Stimulated activated CD4-positive, alpha-beta T cell treated with anti-CD3 and anti-CD28 coated beads, TNF-alpha, amount 100 ng/mL, for 4 hours (primary cell): ENCODE measurements at places on chromosomes 1 and 21.
A peak's percentile ranks its signal among the peaks of the same experiment; 100 is the strongest.

DNA sequence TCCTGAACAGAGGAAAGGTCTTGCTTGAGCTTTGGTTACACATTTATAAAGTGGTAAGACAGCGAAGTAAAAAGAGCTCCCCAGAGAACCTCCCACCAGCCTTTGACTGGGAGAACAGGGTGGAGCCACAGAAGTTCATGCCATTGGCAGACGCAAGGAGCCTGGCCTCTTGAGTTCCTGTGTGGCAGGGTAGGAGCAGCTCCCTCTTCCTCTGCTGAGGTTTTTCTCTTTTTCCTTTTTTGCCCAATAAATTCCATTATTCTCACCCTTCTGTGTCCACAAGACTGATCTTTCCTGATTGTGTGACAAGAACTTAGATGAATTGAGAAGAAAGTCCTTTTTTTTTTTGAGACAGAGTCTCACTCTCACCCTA is 4.3 kb downstream of the THEM4 start:
- DNase-seq: peak; percentile 43

DNA sequence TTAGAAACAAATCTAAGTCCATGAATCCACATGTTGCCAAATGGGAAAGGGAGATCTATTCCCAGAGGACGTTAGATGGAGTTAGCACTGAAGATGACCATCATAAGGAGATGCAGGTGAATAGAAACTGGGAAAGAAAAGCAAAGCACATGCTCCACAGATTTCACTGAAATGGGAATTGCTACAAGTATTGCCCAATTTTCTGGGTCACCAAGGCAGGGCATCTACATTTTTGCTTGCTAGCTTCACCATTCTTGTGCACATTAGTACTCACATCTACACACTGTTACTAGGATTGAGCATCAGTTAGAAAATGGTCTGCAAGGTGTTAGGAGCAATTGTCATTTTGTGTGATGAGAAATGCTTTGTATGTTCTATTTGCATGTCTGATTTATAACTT is 99.1 kb downstream of the JAK1 start:
- DNase-seq: no peak

- no peak for DNase-seq
Measured at GRCh38 chr1:113434874-113435175, 44.5 kb downstream of the MAGI3 start.

DNA sequence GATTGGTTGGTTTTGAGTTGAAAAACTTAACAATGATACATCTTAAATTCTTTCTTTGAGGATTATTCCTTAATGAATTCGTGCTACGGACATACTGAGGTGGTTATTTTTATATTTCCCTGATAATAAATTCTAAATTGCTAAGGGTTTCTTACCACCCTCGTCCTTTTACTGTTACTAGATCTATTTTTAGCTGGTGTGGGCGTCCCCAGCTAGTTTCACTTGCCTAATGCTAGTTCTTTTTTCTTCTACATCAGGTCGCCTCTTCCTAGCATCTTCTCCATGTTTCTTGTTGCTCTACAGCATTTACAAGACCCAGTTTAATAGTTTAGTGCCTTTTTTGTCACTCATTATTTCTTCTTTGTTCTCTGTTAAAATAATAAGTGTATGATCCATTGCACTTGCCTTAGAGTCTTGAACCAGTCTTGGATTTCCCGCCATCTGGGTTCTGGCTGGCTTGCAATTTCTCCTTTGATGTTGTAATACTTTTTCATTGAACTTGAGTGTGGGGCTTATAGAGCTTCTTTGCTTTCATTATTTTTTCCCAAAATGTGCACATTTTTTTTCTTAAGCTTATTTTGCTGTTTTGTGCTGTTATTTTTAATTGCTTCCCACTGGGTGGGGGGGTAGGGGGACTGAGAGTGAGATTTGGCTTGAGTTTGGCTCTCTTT is 677 bp upstream of the HSD11B1 start:
- no peak for DNase-seq

DNA sequence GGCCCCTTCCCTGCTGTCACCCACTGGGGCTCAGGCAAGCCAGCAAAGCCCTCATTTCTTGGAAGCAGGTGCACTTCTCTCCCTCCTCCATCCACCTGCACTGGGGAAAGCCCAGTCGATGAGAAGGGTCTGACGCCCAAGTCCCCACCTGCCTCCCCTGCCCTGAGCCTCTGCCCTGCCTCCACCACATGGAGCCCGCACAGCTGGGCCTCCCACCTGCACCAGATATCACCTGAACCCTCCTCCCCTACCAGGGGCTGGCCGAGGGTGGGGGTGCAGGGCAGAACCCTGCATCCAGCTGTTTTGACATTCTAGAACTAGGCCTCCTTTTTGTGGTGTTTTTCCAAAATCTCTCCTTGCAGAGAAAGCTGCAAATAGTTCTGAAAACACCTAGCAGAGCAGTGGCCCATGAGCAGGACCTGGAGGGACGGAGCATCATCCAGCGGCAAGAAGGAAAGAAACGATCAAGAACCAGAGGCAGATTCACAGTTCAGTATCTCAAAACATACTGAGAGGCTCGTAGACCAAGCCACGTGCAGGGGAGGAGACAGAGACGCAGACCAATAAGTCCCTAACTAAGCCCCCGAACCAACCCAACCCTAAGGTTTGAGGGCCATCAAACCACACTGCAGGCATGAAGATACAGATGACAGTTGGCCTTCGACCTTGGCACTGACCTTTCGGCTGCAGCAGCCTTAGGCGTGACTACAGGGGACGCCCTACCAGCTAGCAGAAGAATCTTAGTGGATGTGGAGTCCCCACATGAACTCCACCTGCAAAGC is 16.7 kb downstream of the CHD5 start:
- no peak for DNase-seq

- no peak for DNase-seq
Measured at GRCh38 chr1:9435153-9435636, 104.1 kb upstream of the SLC25A33 start.

DNA sequence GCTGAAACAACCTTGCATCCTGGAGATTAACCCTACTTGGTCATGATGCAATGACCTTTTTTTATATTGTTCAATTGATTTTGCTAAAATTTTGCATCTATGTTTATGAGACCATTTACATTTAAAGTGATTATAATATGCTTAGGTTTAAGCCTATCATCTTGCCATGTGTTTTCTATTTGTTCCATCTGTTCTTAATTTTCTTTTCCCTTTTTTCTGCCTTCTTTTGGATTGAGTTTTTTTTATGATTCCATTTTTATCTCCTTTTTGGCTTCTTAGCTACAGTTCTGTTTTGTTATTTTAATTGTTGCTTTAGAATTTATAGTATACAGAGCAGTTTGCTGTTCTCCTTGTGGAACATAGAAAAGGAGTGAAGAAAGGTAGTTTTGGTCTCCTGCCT is 385.1 kb upstream of the USP24 start:
- DNase-seq: no peak

GRCh38 chr1:165344198-165344597 is 12.3 kb downstream of the LMX1A start:
- DNase-seq: no peak

- peak; percentile 99 for DNase-seq
Measured at GRCh38 chr1:18956193-18957135, at the start of gene IFFO2. Gene IFFO2 (minus strand): TSS chr1:18956676. CDS start chr1:18956332, 344 bp downstream.

GRCh38 chr21:35485364-35485763 is 436.3 kb upstream of the RUNX1 start:
- no peak for DNase-seq

DNA sequence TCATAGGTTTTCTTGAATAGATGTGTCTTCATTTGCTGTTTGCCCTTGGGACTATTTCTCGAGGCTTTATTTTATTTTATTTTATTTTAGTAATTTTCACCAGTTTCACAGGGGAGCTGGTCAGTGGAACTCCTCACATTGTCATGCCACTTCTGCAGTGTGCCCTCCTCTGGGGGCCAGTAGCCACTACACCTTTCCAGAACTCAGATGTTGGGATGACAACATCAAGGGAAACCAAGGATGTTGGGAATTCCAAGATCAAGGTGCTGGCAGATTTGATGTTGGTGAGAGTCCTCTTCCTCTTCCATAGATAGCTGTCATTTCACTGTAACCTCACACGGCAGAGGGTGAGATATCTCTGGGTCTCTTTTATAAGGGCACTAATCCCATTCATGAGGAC is 35.5 kb downstream of the SLC26A9 start:
- DNase-seq: no peak

DNA sequence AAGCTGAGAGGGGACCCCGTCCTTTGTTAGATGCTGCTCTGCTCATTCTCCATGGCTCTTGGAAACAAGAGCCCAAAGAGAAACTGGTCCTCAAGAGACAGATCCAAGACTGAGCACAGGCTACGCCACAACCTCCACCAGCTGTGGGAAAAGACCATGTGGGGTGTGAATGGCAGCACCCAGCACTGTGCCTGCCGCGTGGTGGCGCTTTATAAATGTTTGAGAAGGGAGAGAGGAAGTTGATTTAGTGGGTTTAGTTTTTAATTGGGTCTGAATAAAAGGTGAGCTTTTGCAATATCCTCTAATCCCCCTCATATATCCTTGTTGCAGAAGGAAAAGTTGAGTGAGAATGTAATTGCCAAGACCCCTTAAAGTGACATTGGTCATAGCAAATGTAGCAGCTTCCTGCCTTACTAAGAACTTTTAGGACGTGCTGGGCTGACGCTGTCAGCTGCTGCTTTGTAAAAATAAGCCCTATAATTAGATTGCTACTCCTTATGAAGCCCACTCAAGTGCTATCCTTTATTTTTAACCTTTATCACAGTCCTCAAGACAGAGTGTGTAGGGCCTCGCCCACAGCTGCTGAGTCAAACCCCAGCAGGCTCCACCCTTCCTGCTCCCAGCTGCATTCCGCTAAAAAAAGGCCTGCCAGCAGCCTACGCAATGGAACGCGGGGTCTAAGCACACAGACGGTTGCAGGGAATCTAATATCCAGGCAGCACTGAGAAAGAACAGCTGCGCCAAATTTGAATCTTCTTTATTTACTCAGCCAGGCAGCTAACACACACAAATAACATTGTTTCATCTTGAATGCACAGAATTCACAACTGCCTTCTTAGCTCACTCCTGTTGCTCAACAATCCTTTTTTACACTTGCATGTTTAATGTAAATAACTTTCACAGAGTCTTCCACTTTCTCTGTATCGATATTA is 47.4 kb upstream of the PRDX6 start:
- DNase-seq: peak; percentile 21

DNA sequence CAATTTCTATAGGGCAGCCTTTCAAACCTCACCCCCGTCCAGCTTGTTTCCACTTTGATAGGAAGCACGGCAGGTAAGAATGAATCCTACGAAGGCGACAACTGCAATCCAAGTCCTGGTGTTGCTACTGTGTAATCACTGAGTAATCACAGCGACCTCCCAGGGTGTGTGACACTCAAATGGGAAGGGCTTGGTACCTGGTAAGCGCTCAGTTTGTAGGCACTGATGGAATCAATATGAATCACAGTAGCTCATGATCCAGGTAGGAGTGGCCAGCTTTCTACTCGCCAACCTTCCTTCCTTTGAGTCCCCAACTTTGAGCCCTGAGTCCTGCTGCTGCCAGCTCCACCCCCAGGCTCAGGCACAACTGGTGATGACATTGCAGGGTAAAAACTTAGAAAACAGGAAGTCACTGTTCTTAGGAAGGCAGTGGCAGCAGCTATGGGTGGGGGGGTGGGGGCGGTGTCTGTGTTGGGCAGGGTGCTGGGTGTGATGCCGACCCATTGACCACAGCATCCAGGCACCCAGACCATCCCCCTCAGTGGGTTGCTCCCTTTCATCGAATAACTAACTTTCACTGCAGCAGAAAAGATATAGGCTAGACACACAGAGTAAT is 70.7 kb downstream of the CD247 start:
- peak; percentile 41 for DNase-seq

DNA sequence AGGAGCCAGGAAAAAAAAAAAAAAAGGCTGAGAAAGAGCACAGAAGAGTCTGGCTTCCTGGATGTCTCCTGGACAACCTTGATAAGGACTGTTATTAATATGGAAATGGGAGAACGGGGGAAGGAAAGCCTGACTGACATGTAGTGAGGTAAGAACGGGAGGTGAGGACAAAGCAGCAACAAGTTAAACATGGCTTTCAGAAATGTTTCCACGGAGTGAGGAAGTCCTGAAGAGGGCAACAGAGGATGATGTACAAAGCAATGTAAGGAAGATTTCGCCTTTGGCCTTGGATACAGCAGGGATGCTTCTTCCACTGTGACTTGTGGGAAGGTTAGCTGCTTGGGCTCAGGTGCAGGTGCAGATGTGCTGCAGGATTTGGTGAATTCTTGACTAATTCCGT is 11.9 kb upstream of the NIBAN1 start:
- no peak for DNase-seq

GRCh38 chr1:79852004-79852403 is 845.5 kb upstream of the ADGRL4 start:
- DNase-seq: no peak

- DNase-seq: no peak
Measured at GRCh38 chr1:228544921-228545591, 57.9 kb downstream of the RNF187 start.

DNA sequence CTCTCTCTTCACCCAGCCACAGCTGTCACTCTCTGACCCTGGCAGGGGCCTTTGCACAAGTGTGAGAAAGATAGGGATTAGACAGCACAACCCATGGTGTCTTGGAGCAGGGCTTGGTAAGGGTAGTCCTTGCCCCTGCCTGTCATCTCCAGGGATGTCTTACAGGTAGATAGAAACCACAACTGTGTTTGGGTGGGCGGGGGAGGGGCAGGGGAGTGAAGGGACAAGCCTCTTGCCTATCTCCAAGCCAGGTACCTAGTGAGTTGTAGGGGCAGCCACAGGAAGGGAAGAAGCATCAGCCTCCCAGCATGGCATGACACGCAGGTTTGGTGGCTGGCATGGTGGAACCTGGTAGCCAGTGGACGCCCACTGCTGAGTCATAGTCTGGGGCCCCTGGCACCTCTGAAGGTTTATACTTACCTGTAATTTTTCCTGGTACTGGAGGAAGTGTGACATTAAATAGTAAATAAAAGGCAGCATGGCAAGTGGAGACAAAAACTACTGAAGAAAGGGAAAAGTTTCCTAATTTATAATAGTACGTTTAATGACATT is 97.5 kb downstream of the CLEC20A start:
- no peak for DNase-seq

DNA sequence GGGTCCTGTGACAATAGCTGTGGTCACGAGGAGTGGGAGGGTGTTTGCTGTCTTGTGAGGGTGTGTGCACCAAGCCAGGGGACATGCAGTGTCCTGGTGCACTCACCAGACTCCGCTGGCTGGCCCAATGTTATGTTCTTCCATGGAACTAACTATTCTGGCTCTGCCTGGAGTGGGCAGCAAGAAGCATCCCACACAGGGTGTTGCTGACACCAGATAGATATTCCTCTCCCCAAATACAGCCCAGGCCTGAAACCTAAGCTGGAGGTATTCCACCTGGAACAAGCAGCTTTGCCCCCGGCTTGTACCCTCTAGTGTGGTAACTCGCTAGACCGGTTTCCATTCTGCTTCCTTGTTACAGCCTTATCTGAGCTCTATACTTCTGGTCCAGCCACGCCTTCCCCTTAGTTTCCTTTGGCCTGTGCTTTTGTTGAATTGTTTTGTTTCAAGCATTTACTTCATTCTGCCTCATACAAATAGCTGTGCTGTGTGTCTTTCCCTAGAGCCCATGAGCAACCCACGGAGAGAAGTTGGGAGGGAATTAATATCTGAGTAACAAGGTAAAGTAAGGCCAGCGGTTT is 14.7 kb upstream of the LY9 start:
- no peak for DNase-seq
